ENCODE measurements at places on chromosomes 13 and 19.

- DNase-seq = no peak
Observed at GRCh38 chr19:531753-532560, at the start of gene CDC34. TSS of gene CDC34 (plus strand) at chr19:531760. CDS start at chr19:531932, 172 bp downstream.

DNA sequence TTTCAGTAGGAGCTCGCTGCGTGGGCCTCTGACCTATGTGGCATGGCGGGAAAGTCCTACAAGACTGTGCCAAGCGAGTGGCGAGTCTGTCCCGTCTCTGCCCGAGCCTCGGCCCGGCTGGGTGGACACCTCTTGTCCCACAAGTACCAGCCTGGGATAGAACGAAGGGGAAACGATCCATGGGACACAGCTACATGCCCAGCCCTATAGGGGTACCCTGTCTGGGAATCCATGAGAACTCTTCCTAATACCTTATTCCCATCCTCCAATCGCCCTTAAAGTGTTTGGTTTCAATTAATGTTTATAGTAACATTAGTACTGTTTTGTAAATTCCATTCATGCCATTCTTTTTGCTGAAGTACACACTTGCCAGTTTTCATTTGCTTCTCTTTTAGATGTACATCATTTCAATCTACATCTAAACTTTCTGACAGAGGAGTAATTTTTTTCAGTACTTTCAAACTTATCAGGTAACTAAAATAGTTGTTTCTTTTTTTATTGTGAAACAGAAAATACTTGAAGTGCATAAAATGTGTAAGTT lies 667 bp upstream of the ZNF790 start:
- no peak for DNase-seq

- DNase-seq = no peak
Observed at GRCh38 chr19:46201454-46202310, 27.9 kb upstream of the IGFL1 start.

- no peak for DNase-seq
Observed at GRCh38 chr19:2308114-2308556, at the start of gene LINGO3. TSS of gene LINGO3 (minus strand) at chr19:2308154. CDS start at chr19:2291776, 16,378 bp downstream.

DNA sequence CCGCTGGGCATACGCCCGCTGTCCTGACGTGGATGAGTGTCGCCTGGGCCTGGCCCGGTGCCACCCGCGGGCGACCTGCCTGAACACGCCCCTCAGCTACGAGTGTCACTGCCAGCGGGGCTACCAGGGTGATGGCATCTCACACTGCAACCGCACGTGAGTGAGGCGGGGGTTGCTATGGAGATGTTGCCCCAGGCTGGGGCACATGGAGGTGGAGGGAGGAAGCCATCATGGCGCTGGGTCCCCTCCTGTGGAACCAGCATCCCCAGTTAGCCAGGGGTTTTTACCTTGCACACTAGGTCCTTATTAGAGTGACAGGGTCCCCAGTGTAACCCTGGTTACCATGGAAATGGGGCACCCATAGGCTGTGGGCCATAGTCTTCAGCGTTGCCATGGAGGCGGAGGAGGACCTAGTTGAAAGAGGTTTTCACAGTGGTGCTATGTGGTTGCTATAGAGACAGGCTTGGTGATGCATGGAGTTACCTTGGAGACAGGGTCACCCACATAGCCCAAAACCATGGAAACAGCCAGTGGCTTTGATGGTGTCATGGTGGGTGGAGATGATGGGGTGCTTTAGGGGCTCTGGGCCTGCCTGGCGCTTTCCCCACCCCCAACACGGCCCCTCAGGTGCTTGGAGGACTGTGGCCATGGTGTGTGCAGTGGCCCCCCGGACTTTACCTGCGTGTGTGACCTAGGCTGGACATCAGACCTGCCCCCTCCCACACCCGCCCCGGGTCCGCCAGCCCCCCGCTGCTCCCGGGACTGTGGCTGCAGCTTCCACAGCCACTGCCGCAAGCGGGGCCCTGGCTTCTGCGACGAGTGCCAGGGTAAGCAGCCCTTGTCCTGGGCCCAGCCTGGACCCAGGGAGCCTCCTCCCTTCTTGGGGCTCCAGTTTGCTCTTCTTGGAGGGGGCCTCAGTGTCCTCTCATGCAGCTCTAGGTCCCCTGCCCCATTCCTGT lies 27.1 kb downstream of the MEGF8 start:
- DNase-seq = no peak

DNA sequence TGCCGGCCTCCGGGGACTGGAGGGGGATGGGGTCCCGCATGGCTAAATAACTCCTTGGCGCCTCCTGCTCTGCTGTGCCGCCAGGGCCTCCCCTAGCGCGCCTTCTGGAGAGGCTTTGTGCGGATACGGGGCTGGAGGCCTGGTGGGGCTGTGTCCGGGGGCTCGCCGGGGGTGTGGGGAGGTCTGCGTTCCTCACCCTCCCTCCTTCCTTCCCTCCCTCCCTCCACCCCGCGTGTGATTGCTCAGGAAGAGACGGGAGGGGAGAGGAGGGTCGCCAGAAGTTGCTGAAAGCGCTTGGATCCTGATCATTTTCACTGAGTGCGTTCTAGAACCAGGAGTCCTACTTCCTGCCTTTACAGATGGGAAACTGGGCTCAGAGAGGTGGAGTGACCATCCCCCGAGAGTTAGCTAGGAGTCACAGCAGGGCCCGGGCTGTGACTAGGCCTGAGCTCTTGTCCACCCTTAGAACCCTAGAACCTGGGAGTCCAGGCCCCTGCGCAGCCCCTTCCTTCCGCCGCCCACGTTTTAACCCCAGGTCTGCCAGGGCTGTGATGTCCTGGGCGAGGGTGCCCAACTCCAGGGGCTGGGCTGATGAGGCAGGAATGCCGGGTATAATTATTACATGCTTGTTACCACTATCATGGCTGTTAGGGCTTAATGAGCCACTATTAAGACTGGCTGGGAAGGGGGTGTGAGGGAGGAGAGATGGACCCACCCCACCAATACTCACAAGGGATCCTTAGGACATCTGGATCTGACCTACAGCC lies 782 bp upstream of the JUND start:
- DNase-seq = peak; percentile 77

DNA sequence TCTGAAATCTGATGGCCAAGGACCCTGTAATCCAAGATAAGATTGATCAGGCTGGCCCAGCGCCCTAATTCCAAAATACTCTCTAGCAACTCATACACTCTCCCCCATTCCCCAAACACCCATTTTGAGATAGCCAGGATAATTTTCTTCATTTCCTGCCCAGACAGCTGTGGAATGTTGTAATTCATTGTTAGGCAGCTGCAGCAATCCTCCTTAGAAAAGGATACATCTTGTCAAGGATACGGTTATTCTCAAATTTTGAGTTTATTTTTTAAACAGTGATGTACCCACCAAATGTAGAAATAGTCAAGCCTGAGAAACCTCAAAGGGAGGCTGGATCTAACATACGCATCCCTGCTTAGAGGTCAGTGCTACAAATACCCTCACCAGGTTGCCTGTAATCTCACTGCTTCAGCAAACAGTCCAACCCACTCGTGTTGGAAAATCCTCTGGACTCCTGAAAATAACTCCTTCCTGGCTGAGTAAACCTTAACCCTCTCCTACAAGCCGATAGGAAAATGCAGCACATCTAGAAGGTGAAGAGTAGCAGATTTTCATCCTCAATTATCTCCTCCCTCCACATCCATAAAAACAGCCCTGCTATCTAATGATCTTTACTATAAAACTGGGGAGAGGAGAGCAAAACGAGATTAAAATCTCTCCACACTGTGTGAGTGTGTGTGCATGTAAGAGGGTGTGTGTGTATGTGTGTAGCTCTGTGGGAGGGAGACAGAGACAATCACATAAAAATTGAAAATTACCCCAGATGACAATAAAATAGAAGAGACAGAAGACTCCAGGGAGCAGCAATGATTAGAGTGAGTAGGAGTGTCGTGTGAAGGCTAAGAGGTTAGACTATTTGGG lies 683.1 kb downstream of the DIAPH3 start:
- DNase-seq = no peak

DNA sequence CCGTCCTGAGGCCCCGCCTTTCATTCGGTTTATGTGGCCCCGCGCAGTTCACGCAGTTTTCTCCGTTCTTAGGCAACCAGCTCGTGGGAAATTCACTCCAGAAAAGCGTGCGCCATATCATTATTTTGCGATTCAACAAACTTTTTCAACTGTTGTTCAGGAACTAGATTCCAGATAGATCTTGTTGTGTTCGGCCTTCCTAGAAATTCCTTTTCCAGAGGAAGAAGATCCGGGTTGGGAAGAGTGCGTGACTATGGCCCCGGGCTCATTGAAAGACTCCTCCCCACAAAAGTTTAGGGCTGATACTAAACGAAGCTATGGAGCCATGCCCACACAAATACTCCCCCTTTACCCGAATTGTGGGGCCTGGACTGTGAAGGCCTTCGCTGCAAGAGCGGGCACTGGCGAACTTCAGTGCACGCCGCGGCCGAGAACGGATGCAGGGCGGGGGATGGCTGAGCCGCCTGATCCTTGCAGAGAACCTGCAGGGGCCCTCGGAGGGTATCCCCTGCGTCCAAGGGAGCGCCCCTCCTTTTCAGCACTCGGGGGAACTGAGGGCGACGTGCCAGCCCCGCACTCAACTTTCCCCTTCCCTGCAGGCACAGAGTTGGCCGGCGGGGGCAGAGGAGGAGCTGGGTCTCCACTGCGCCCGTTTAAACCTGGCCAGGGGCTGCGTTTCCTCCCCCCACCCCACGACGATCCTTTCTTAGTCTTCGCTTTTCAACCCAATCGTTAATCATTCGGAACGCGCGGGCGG lies 904 bp upstream of the SOX1 start:
- no peak for DNase-seq

DNA sequence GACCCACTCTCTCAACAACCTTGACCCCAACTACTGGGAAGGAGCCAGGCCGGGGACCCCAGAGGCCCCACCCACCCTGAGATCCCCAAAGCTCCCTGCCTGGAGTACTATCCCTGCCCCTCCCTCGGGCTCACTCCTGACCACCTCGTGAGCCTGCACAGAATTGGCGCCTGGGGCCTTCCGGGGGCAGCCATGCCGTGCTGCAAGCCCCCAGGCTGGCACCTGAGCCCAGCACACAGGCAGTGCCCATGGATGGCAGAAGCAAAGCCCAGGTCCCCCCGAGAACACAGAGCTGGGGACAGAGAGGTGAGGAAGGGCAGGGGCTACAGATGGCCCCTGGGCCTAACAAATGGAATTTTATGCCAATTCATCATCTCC lies 13.9 kb downstream of the LSM4 start:
- DNase-seq = no peak

- peak; percentile 30 for DNase-seq
Observed at GRCh38 chr19:56105090-56105701, 15.9 kb downstream of the ZNF787 start.

DNA sequence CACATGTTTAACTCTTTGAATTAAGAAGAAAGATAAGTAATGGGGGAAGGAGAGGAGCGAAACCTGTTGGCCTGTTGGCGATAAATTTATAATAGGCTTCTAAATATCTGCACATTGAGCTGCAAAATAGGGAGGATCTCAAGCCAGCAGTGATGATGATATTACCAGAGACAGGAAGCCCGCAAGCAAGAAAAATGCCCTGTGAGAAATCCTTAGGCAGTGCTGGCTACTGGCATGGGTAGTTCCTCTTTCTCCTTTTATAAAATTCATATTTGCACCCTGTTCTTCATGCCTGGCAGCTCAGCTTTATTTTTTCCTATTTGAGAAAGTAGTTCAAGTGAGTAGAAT lies 858 bp upstream of the USP12 start:
- DNase-seq = no peak

- no peak for DNase-seq
Observed at GRCh38 chr13:49238621-49239020, 9.1 kb upstream of the CDADC1 start.

DNA sequence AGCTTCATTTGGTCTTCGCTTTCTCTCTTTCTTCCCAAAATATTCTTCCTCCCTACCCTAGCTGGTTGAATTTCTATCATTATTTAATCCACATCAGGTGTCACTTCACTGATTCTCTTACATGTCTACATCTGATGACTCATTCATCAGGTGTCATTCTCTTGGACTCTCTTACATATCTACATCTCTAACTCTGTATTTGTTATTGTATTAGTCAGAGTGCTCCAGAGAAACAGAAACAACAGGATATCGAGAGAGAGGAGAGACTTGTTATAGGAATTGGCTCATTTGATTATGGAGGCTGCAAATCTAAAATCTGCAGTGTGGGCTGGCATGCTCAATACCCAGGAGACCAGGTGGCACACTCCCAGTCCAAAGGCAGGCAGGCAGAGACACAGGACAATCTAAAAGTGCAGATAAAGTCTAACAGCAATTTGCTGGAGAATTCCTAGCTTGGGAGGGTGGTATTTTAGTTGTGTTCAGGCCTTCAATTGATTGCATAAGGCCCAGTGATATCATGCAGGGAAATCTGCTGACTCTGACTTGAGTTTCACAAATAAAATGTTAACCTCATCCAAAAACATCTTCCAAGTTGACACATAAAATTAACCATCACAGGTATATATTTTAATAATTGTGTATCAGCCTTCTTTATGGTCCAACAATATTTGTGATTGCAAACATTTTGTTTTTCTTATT lies 541.4 kb upstream of the SLITRK5 start:
- DNase-seq = no peak

GRCh38 chr13:46639033-46639981 lies 86.3 kb downstream of the LRCH1 start:
- DNase-seq = no peak

DNA sequence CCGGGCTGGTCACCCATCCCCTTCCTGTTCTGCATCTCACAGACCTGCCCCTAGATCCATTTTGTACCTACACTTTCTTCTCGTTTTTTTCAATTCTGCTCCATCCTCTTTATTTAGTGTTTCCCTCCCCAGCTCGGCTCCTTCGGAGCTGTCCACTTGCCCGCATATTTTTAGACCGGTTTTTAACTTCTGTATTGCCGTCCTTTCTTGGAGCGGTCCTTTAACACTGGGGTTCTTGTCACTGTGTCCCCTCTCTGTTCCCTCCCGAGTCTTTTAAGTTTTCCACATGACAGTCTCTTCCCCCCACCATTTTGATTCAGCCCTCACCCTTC lies 1.7 kb downstream of the ARHGAP35 start:
- DNase-seq = no peak

- DNase-seq = no peak
Observed at GRCh38 chr13:47216176-47216822, 319.4 kb upstream of the HTR2A start.

DNA sequence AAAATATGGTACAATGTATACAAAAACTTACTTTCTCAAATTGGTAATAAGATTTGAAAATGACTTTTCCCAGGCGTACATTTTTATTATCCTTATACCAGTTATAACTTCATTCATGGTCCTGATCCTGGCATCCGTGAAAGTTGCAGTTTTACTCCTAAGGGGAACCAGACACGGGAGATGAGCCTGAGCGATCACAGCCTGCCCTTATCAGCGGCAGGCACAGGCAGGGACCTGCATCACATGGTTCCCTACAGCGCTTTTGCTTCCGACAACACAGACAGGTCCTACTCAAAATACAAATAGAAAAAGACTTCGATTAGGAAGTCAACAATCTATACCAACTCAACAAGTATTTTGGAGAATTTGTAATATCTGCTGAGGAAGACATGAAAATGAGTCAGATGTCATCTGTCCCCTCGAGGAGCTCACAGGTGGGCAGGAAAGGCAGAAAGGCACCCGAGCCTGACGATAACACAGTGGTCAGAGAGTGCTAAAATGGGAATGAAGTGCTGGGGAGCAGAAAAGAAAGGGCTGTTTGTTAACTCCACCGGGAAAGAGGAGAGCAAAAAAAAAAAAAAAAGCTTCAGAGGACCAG lies 93.4 kb downstream of the ABCC4 start:
- no peak for DNase-seq

Data from thoracic aorta (tissue), 2 donors.